ENCODE measurements at places on chromosomes 3 and 15. TPM values are rescaled to one million over a fixed set of nuclear protein-coding genes. Genes with fewer than 3 reads are reported as not detected.

DNA sequence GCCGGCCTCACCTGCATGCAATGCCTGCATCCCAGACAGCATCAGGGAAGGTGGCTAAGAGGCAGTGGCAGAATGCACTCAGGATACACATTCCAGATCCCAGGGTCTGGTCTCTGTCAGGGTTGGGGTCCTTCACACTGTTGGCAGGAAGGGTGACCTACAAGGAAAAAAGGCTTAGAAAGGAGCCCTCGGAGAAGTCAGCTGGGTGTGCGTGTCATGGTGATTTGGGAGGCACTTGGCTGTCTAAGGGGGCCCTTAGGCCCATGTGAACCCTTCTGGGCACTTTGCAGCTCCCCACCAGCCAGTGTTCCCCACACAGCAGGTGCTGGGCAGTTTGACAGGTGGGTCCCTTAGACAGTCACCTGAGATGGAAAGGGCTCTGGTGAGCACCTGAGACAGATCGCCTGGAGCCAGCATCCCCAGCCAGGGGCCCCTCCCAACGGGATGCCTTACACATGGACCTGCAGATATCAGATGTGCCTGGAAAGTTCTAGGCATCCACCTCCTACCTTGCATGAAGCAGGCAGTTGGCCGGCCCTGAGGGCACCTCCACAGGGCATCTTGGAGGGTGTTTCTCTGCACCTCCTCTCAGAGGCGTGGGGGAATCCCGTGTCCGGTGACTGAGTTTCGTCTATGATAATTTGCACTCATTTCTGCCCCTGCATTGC is 131.6 kb downstream of the LRRK1 start:
- no peaks in the 10 kb centered on the region for H3K27me3 ChIP-seq
- no peak overlapping the region for H3K4me3 ChIP-seq
- H3K27ac ChIP-seq = no peak overlapping the region
- H3K4me1 ChIP-seq = no peaks in the 10 kb centered on the region

DNA sequence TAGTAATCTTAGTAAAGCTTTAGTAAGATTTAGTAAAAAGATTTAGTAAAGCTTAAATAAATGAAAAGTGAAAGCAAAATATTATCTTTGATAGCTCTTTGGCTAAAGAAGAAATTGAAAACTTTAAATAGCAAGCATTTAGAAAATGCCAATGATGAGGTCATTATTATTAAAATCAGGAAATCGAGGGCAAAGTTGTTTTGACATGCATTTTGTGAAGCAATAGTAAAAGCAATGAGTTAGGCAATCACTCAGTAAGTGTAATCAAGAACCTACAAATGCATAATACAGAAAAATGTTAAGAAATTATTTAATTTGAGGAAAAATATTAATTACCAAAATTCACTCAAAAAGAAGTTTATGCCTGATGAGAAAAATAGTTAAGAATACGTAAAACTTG is 280.3 kb upstream of the MME start:
- no peaks in the 10 kb centered on the region for H3K4me1 ChIP-seq
- H3K27me3 ChIP-seq = no peaks in the 10 kb centered on the region
- no peak for DNase-seq
- no peak overlapping the region for H3K27ac ChIP-seq
- no peak overlapping the region for H3K4me3 ChIP-seq

- H3K4me1 ChIP-seq = no peaks in the 10 kb centered on the region
- no peak overlapping the region for H3K4me3 ChIP-seq
- DNase-seq = peak; percentile 13
- no peaks in the 10 kb centered on the region for H3K36me3 ChIP-seq
Measured at GRCh38 chr15:66940368-66940767, 125.0 kb upstream of the SMAD3 start.

GRCh38 chr3:44334326-44334725 is 4.2 kb upstream of the TCAIM start:
- H3K27me3 ChIP-seq = no peaks in the 10 kb centered on the region
- no peak overlapping the region for H3K4me3 ChIP-seq
- DNase-seq = no peak
- H3K36me3 ChIP-seq = no peaks in the 10 kb centered on the region
- H3K4me1 ChIP-seq = peaks cover 10% of the 10 kb centered on the region

DNA sequence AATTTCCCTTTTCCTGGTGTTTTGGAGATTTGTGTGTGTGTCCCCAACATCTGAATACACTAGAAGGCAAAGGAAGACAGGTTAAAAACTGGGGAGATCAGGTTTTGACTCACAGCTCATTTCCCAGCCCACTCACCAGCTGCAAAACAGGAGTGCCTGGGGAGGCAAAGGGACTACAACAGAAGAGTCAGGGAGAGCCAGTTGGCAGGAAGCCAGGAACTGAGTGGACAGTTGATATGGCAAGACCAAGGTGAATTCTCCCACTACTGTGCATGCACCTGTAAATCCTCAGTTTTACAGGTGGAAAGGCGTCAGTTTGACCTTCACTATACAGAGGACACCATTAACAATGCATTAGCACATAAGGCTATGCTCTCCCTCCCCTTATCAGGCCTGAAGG is 901.5 kb upstream of the SEMA6D start:
- H3K27me3 ChIP-seq = no peaks in the 10 kb centered on the region
- H3K4me3 ChIP-seq = no peak overlapping the region
- DNase-seq = no peak
- no peak overlapping the region for H3K27ac ChIP-seq
- H3K4me1 ChIP-seq = no peaks in the 10 kb centered on the region

P2RY12 gene
- total RNA-seq = 9.3 TPM

DNA sequence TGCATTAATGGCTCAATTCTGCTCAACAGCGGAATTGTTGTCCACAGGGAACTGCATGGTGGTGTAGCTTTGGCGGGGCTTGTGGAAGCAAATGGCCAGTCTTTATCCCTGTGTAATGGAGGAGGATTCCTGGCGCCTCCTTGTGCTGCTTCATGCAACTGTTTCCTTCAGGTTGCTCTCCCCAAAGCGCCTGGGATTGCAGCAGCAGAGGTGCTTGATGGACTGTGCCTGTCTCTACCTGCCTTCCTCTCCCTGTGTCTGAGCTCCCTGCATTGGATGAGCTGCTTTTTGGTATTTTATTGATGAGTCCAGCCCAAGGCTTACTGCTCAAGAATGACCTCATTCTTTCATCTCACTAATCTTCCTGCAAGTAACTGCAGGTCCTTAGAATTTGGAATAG is 72.9 kb upstream of the NDN start:
- no peak overlapping the region for H3K27ac ChIP-seq
- no peak for DNase-seq
- no peaks in the 10 kb centered on the region for H3K4me1 ChIP-seq
- no peaks in the 10 kb centered on the region for H3K27me3 ChIP-seq

MAGEL2 gene
- total RNA-seq = under 0.01 TPM

- no peak overlapping the region for H3K4me3 ChIP-seq
- H3K4me1 ChIP-seq = no peaks in the 10 kb centered on the region
- no peaks in the 10 kb centered on the region for H3K27me3 ChIP-seq
- no peak overlapping the region for H3K27ac ChIP-seq
Measured at GRCh38 chr3:180351601-180352000, 250.4 kb upstream of the TTC14 start.

GRCh38 chr15:100807028-100807427 is 72.6 kb upstream of the ALDH1A3 start:
- no peak overlapping the region for H3K4me3 ChIP-seq
- no peaks in the 10 kb centered on the region for H3K36me3 ChIP-seq
- H3K27ac ChIP-seq = no peak overlapping the region
- no peaks in the 10 kb centered on the region for H3K27me3 ChIP-seq
- no peak for DNase-seq

DNA sequence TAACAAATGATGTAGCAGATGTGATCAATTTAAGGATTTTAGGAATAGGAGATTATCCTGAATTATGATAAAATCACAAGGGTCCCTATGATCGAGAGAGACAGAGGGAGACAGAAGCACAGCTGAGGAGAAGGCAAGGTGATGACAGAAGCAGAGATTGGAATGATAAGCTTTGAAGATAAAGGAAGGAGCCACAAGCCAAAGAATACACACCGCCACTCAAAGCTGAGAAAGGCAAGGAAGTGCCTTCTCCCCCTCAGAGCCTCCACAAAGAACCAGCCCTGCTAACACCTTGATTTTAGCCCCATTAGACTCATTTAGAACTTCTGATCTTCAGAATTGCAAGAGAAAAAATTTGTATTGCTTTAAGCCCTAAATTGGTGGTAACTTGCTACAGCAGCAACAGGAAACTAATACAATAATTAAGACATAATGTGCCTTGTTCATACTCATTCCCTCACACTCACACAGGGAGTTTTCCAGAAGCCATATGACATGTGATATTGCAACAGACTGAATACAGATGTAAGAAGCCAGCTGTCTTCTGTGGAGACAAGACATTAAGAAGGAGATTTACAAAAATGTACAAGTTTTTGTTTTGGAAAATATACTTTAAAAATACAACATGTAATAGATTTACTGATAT is 38.2 kb downstream of the TRANK1 start:
- no peaks in the 10 kb centered on the region for H3K36me3 ChIP-seq
- no peaks in the 10 kb centered on the region for H3K27me3 ChIP-seq
- peak overlapping the region; percentile 71 for H3K27ac ChIP-seq
- no peak overlapping the region for H3K4me3 ChIP-seq

- no peaks in the 10 kb centered on the region for H3K27me3 ChIP-seq
- peaks cover 40% of the 10 kb centered on the region for H3K4me1 ChIP-seq
- H3K36me3 ChIP-seq = no peaks in the 10 kb centered on the region
- no peak overlapping the region for H3K27ac ChIP-seq
- H3K4me3 ChIP-seq = no peak overlapping the region
- no peak for DNase-seq
Measured at GRCh38 chr3:45644063-45644790, 45.0 kb upstream of the SACM1L start.

DNA sequence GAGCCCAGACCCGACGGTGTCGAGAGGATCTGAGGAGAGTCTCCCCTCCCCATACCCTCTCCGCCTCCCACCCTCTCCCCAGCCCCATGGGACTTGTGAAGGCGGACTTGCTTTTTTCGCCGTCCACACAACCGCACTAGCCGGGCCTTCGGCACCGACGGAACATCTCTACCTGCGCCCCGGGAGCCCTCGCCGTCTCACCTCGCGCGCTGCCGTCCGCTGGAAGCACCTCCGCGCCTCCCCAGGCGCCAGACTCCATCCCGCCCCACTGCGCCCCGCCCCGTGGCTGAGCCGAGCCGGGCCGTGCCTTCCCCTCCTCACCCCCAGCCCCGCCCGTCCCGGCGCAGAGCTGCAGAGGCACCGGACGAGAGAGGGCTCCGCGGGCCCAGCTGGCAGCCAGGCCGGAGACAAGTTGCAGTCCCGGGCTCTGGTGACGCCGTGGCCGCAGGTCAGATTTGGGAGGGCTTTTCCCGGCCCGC is at the start of the genes DUOX1 and DUOXA1:
Gene DUOX1 (plus strand): TSS at position 344 of the 479 bp plus-strand sequence. CDS start 1,973 bp downstream, outside the sequence.
Gene DUOXA1 (minus strand): TSS at position 229 of the 479 bp plus-strand sequence. CDS start 6,865 bp downstream, outside the sequence.
- no peaks in the 10 kb centered on the region for H3K36me3 ChIP-seq
- H3K27me3 ChIP-seq = peaks cover 42% of the 10 kb centered on the region
- no peak for DNase-seq
- peaks cover 15% of the 10 kb centered on the region for H3K4me1 ChIP-seq

DNA sequence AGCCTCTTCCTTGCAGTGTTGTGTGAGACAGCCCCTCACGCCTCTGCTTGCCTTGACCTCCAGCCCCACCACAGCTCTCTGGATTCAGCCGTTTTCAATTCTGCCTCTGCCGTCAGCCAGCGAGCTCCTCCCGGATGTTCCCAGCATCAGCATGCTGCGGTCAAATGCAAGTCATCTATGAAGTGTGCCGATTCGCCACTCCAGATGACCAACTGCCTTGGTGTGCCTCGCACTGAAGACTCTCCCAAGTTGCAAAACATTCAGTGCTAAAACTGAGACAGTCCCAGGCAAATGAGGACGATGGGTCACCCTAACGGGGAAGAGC is 30.6 kb upstream of the RASA2 start:
- H3K36me3 ChIP-seq = no peaks in the 10 kb centered on the region
- DNase-seq = no peak
- H3K4me3 ChIP-seq = no peak overlapping the region

DNA sequence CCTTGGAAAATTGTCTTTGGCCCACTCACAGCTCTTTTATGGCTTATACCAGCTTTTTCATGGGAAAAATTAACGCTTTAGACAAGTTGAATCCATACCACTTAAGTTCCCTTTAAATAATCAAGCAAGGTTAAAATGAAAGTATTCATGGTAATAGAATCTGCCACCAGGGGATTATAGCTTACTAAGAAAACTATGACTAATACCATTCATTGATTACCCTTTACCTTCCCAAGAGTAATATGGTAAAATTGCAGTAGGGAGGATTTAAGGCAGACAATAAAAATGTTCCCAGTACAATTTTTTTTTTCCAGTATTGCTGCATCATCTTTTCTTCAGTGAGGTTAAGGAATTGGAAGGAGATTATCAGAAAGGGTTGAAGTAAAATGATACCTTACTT is 641.1 kb upstream of the NAALADL2 start:
- H3K27ac ChIP-seq = no peak overlapping the region
- DNase-seq = no peak
- no peaks in the 10 kb centered on the region for H3K4me1 ChIP-seq
- no peaks in the 10 kb centered on the region for H3K27me3 ChIP-seq

GRCh38 chr3:129937717-129938116 is 36.8 kb upstream of the TRH start:
- no peak overlapping the region for H3K27ac ChIP-seq
- H3K36me3 ChIP-seq = no peaks in the 10 kb centered on the region
- H3K4me1 ChIP-seq = no peaks in the 10 kb centered on the region
- no peaks in the 10 kb centered on the region for H3K27me3 ChIP-seq

- no peaks in the 10 kb centered on the region for H3K4me1 ChIP-seq
- H3K27me3 ChIP-seq = no peaks in the 10 kb centered on the region
- H3K36me3 ChIP-seq = peaks cover 27% of the 10 kb centered on the region
- peak overlapping the region; percentile 97 for H3K27ac ChIP-seq
- H3K4me3 ChIP-seq = peak overlapping the region; percentile 59
Measured at GRCh38 chr3:134485075-134485717, 589 bp downstream of the ANAPC13 start.

ASB14 gene
- not detected for total RNA-seq

- peak within 1 kb of the TSS; percentile 99 for H3K27ac ChIP-seq
- H3K4me1 ChIP-seq = no peaks in the 10 kb centered on the region
- peak within 1 kb of the TSS; percentile 85 for H3K4me3 ChIP-seq
- no peaks in the 10 kb centered on the region for H3K27me3 ChIP-seq
Measured at GRCh38 chr15:29822100-29822683, at the start of gene TJP1. Gene TJP1 (minus strand): TSS chr15:29822468. CDS start chr15:29822028, 440 bp downstream.

DNA sequence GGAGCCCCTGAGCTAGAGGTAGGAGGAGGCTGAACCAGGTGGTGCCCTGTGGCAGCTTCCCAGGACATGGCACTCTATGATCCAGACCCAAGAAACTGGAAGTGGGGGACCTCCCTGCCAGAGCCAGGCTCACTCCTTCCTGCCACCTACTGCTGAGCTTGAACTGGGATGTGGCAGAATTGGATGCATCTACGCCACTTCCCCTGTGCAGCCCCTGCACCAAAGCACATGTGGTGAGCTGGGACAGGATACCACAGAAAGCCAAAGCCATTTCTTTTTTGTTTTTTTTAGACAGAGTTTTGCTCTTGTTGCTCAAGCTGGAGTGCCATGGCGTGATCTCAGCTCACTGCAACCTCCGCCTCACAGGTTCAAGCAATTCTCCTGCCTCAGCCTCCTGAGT is 518.0 kb upstream of the PPP2R3A start:
- H3K4me3 ChIP-seq = no peak overlapping the region
- H3K36me3 ChIP-seq = no peaks in the 10 kb centered on the region
- H3K27ac ChIP-seq = no peak overlapping the region
- DNase-seq = no peak
- H3K27me3 ChIP-seq = no peaks in the 10 kb centered on the region
- no peaks in the 10 kb centered on the region for H3K4me1 ChIP-seq

DPPA2 gene
- total RNA-seq = not detected

DNAJC19 gene
- 34.3 TPM for total RNA-seq

GRCh38 chr3:42731476-42732195 is 29.0 kb upstream of the HHATL start:
- H3K4me1 ChIP-seq = no peaks in the 10 kb centered on the region
- H3K36me3 ChIP-seq = no peaks in the 10 kb centered on the region
- DNase-seq = peak; percentile 44
- no peak overlapping the region for H3K27ac ChIP-seq

- no peaks in the 10 kb centered on the region for H3K27me3 ChIP-seq
- no peaks in the 10 kb centered on the region for H3K4me1 ChIP-seq
- DNase-seq = no peak
- H3K4me3 ChIP-seq = no peak overlapping the region
Measured at GRCh38 chr15:85950101-85950500, 129.6 kb upstream of the AGBL1 start.
